ENCODE measurements at places on chromosomes 13 and 19.

GRCh38 chr13:94464771-94465170 is 14.7 kb downstream of the DCT start:
- no peak for DNase-seq

DNA sequence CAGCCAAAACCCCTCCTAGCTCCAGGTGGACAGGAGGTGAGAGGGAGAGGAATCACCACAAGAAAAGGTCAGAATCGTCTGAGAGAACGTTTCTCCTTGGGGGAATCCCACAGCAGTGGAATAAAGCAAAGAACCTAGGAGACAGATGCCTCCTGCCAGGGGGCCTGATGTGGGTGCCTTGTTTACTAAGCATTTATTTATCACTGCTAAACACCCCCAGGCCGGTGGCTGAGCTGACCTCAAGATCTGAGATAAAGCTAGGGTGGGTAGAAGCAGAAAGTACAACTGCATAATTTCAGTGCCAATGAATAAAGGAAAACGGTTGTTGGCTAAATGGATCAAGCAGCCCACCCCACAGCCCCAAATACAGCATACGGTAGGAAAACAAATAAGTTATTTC is 33.9 kb upstream of the ATP11A start:
- no peak for DNase-seq

DNA sequence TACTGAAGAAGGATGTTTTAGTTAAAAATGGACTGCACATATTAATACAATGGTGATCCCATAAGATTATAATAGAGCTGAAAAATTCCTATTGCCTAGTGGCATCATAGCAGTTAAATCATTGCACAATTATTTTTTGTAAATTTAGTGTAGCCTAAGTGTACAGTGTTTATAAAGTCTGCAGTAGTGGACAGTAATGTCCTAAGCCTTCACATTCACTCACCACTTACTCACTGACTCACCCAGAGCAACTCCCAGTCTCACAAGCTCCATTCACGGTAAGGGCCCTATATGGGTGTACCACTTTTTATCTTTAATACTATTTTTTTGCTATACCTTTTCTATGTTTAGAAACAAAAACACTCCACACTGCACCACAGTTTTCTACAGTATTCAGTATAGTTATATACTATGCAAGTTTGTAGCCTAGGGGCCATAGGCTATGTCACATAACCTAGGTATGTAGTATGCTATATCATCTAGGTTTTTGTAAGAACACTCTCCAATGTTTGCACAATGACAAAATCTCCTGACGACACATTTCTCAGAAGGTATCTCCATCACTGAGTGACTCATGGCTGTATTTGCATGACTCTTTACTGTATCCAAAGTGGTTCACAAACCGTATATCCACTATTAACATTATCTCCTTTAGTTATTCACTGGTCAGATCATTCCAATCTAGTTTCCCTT is 536.0 kb downstream of the KLF12 start:
- no peak for DNase-seq

DNA sequence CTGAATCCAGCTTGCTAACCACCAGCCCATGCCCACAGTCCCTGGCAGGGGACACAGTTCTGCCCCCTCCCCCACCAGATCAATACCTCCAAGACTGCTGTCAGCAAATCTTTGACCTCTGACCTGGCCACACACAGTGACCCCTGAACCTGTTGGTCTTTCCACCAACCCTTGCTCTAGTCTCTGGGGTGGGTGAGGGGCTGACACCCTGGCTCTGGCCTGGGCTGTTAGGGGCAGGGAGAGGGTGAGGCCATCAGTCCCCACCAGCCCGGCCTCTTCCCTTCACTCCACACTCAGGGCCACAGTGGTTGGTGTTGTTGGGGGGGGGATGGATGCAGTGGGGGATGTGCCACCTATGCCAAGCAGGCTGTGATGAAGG is 21.8 kb upstream of the SLC7A10 start:
- DNase-seq: no peak

DNA sequence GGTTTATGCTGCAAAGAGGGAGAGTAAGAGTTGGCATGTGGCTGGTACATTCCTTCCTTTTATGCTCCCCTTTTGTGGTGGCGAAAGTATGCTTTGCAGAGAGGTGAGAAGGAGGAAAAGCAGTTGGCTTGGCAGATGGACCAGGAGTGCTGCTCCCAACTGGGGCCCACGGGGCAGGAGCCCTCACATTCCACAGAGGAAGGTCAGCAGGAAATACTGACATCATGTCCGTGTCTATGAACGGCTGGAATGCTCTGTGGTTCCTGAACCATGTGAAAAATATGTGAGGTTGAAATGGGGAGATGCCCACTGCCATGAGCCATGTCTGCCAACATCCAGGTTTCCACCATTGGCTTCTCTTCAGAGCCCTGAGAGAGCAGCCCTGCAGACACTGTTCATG is 33.3 kb upstream of the GAS6 start:
- no peak for DNase-seq

- DNase-seq: no peak
Observed at GRCh38 chr19:28281676-28282075, 931.3 kb downstream of the UQCRFS1 start.

- no peak for DNase-seq
Observed at GRCh38 chr13:110450016-110450900, 111.3 kb downstream of the RAB20 start.

GRCh38 chr13:43107780-43108179 is 84.4 kb downstream of the DNAJC15 start:
- DNase-seq: no peak

GRCh38 chr13:61135583-61135982 is 280.1 kb downstream of the PCDH20 start:
- DNase-seq: no peak

DNA sequence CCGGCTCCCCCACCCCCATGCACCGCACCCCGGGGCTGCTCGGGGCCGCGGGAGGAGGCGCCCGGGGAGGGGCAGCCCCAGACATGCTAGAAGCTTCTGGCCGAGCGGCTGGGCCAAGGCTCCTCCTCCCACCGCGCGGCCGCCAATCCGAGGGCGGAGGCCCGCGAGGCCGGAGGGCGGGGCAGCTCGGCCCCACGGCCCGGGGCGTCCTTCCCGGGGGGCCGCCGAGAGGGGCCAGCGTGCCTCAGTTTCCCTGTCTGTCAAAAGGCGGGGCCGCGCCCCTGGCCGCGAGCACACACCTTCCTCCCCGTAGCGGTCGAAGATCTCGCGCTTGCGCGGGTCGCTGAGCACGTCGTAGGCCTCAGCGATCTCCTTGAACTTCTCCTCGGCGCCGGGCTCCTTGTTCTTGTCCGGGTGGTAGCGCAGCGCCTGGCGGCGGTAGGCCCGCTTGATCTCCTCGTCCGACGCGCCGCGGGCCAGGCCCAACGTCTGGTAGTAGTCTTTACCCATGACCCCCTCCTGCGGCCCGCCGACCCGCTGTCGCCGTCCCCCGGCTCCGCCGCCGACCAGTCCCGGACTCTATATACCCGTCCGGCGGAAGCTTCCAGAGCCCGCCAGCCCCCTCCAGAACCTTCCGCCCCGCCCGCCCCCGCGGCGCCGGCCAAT is at the start of gene DNAJB1:
Gene DNAJB1 (minus strand): TSS at position 558 of the 666 bp plus-strand sequence. CDS start 48 bp downstream, at position 510.
- no peak for DNase-seq

- DNase-seq: no peak
Observed at GRCh38 chr13:40438022-40438680, 228.3 kb downstream of the FOXO1 start.

GRCh38 chr19:56692206-56692895 is 20.8 kb upstream of the ZNF835 start:
- no peak for DNase-seq

DNA sequence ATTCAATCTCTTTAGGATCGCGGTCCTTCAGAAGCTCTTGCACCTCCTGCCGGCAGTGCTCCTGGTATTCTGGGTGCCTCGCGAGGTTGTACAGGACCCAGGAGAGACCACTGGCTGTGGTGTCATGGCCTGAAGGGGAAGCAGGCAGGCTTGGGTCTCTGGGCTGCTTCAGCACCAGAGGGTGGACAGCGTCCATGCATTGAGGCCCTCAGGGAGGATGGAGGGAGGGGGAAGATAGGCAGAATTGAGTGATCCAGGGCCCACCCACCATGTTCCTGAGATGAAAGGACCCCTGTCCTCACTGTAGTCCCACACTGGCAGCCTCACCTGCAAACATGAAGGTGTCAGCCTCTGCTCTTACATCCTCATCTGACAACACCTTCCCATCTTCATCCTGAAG is 17.9 kb upstream of the OR10H5 start:
- peak; percentile 8 for DNase-seq

- DNase-seq: no peak
Observed at GRCh38 chr13:113324398-113324797, 27.4 kb downstream of the LAMP1 start.

- DNase-seq: no peak
Observed at GRCh38 chr19:55146078-55146704, 2.8 kb downstream of the TNNT1 start.

DNA sequence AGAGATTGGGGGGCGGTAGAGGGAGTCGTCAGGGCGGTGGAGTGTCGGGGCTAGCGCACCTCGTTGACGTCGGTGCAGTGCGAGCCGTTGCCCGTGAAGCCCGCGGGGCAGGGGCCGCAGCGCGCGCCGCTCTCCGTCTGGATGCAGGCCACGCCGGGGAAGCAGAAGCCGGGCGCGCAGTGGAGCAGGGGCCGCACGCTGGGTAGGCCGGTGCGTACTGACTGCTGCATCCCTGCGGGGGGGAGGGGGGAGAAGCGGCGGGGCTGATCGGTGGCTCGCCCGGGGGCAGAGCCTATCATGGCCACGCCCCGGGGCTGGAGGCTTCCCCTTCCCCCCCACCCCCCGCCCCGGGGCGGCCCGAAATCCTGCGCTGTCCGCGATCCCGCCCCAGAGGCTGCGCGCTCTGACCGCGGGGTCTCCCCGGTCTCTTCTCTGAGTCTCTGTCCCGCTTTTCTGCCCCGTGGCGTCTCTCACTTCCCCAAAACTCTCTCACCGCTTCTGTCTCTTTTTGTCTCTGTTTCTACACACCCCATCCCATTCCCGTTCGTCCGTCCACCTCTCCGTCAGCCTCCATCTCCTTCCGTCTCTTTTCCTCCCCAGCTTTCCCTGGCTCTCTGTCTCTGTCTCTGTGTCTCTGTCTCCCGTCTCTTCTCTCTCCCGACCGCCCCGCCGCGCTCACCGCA is 1.1 kb downstream of the COMP start:
- DNase-seq: no peak

DNA sequence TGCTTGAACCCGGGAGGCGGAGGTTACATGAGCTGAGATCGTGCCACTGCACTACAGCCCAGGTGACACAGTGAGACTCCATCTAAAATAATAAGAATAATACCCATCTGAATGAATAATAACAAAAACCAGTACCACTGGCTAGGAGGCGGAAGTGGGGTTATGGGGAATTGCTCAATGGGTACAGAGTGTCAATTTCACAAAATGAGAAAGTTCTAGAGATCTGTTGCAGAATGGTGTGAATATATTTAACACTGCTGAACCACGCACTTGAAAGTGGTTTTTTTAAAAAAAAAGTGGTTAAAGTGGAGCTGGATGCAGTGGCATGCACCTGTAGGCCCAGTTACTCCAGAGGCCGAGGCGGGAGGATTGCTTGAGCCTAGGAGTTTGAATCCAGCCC is 18.5 kb downstream of the KLF2 start:
- no peak for DNase-seq

All from renal cortex interstitium (tissue), 15 donors.